Activated CD8-positive, alpha-beta memory T cell treated with anti-CD3 and anti-CD28 coated beads for 1 hour (primary cell): ENCODE measurements at places on chromosomes 6 and 20.

- DNase-seq: no peak
Measured at GRCh38 chr20:2756056-2756611, 44.3 kb downstream of the CPXM1 start.

DNA sequence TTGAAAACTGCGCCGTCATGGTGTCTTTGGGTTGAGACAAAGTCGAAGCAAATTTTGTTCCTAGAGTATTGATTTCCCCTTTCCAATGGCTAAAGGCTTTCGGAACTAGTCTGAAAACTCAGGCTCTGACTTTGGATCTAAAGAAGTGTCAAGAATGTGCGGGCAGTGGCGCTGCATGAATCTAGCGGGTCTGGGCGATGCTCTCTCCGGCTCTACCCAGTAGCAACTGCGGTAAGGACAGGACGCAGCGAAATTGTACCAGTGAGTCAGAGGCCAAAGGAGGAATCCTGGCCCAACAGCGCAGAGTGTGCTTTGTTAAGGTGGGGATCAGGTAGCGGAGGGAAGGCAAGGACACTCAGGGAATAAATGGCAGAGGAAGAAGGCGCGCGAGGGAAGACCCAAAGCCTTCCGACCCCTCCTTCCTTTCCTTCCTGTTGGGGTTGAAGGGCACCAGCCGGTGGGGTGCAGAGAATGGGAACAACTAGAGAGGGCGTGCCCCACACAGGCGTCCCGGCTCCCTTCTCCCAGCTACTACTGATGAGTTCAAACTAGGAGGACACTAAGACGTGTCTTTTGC lies 32.1 kb downstream of the HLA-F start:
- no peak for DNase-seq

- DNase-seq: no peak
Measured at GRCh38 chr20:2617099-2617714, 35.2 kb upstream of the NOP56 start.

GRCh38 chr6:143267760-143268159 lies 182.7 kb downstream of the ADAT2 start:
- DNase-seq: no peak

DNA sequence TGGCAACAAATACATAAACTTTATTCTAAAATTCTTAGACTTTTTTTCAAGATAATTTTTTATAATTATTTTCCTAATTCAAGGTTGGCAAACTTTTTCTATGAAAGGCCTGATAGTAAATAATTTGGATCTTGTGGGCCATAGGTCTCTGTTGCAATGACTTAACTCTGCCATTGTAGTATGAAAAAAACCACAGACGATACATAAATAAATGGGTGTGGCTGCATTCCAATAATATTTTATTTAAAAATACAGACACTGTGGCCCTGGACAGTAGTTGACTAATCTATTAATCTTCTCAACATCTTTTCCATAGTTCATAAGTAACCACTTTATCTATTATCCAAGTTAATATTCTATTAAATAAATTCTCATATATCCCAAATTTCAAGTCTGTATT lies 281.1 kb downstream of the SYNE1 start:
- DNase-seq: no peak

DNA sequence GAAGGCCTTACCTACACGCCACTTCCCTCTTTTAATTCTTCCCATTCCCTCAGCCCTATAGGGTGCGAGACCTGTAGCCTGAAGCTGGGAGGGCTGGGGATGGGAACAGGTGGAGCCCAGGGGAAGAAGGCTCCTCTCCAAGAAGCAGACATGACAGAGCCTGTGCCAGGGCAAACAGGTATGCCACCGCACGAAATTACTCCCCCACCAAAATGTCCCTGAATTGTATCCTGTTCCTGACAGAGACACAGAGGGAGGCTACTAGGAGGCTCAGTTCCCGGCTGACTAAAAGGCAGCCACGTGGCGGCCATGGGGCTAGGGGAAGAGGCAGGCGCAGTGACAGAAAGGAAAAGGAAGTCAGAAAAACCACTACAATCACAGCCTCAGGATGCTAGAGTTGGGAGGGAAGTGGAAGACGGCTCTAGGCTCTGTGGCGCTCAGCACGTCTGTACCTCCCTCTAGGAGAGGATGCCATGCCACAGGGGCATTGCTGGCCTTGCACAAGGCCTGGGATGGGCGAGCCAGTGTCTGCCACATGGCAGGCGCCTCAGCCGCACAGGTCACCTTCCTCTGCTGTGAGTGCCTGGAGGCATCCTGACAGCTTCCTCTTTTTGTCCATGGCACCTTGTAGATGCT lies 27.7 kb downstream of the TFEB start:
- no peak for DNase-seq

DNA sequence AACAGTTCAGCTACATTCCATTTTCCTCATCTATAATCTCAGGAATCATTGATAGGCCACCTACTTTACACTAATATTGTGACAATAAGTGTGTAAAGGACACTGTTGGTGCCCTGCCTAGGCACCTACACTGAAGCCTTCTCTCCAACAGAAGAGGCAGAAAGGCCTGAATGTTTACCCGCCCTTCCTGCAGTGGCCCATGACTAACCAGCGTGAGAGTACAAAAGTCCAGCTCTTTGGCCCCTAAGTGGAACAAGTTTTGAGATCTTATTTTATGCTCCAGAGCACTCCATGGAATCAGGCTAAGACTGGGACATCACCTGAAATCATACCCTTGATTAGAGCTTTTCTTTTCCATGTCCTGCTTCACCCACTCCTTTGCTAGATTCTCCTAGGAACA lies 359.7 kb downstream of the ARHGAP18 start:
- DNase-seq: no peak

DNA sequence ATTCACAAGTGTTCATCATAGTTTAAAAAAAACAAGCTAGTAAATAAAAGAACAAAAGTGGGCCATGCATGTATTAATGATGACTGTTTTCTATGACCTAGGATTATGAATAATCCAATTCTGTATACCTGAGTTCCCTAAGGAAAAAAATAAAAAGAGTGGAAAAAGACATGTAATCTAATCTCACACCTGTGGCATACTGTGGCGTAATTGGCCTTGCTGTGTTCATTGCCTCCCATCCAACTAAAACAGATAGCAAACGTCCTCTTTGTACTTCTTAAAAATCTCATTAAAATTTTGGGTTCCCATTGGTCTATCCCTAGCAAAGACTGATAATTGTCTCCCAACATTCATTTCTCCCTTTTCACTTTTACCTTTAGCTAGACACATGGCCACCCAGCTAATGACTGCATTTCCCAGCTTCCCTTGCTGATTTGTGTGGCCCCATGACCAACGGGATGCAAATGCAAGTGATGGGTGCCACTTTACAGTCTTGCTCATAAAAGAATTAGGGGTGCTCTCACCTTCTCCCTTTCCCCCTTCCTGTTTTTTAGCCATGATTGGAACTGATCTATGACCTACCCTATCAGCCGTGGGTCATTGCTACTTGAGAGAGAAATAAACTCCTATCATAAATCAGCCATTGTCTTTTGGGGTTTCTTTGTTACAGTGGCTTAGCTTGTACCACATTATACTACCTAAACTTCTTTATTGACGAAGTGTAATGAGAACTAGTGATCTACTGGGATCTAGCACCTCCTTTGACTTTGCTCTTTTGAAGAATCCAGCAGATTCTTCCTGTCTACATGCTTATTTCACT lies 32.0 kb upstream of the TBC1D22B start:
- DNase-seq: no peak

DNA sequence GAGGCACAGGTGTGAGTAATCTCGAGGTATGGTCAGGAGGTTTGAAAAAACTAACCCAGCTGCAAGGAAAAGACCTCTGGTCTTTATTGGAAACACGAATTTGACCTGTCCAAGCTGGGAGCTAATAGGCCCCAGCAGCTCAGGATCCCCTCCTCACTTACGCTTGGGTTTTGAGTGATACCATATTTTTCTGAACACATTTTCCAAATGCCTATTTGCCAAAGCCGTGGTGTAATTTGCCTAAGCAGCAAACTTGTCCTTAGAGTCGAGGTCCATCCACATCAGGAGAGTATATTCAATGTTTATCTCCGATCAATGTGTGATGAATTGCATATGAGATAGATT lies 128.0 kb downstream of the BCAS1 start:
- DNase-seq: no peak

DNA sequence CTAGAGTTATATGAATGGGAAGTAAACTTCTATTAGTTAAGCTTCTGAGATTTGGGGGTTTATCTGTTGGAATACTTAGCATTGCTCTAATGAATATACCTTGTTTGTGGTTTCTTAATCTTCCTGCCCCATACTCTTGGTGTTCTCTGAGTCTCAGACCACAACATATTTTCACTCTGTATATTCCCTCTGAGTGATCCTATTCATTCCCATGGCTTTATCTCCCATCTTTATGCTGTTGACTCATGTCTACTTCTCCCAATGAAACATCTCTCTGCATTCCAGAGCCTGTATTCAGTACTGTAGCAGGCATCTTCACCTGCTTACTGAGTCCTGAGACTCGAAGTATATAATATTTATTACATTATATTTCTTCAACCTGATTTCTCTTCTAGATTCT lies 283.7 kb upstream of the MAP3K7 start:
- DNase-seq: no peak

DNA sequence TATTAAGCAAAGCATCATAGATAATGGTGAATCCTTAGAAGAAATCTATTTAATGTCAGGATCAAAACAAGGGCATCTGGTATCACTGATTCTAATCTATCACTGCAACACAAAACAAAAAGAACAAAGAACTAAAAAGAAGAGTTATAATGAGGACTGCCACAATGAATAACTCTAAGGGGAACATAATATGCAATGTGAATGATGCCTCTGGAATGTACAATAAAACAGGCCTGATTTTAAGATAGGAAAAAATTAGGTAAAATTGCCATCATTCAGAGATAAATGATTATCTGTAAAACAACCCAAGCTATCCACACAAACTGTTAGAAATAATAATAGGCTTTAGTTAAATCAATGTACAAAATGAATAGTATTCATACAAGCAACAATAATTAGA lies 936.7 kb upstream of the CITED2 start:
- DNase-seq: no peak

DNA sequence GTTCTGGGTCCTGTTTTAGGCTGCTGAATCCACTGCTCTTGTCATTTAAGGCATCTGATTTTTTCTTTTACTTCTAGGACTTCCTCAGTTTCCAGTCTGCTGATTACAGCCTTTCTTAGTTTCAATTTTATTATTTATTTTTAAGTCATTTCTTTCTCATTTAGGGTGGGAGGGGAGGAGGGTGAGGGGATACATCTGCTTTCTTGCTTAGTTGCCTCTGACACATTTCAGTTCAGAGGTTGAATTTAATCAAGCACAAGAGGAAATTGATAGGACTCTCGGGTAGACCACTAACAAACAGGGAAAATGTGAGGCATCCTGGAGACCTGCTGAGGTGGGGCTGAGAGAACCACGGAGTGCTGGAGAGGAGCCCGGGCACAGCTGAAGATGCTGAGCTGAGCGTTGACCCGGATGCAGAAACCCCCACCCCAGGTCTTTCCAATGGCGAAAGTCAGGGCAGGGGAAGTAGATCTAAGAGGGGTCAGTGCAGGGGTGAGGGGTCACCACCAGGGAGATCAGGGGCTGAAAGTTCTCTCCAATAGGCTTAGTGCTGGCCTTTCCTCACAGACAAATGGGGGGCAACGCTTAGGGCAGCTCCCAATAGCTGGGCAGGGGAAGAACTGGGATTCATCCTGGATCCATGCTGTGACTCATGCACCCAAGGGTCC lies 7.6 kb upstream of the TREML2 start:
- DNase-seq: no peak

- DNase-seq: no peak
Measured at GRCh38 chr20:840858-841567, 7.5 kb downstream of the FAM110A start.

DNA sequence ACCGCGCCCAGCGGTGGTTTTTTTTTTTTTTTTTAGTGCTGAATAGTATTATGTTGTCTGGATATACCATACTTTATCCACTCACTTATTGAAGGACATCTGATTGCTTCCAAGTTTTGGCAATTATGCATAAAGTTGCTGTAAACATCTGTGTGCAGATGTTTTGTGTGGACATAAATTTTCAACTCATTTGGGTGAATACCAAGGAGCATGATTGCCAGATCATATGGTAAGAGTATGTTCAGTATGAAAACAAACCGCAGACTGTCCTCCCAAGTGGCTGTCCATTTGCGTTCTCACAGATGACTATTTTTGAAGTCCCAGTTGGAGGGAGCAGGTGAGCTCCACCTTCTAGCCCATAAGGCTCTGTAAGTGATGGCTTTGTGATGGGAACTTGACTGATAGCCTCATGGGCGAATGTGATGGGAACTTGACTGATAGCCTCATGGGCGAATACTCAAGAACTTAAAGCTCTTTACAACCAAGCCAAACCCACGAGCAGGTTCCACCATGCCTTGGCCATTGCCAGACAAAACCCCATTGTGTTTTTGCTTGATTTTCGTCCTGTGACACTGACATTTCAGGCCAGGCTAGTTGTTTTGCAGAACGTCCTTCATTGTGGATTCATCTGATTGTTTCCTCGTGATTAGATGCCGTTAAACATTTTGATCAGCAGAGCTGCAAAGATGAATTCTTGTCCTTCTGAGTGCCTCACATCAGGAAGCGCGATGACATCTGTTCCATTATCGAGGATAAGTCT lies 51.0 kb downstream of the ZBTB2 start:
- no peak for DNase-seq

DNA sequence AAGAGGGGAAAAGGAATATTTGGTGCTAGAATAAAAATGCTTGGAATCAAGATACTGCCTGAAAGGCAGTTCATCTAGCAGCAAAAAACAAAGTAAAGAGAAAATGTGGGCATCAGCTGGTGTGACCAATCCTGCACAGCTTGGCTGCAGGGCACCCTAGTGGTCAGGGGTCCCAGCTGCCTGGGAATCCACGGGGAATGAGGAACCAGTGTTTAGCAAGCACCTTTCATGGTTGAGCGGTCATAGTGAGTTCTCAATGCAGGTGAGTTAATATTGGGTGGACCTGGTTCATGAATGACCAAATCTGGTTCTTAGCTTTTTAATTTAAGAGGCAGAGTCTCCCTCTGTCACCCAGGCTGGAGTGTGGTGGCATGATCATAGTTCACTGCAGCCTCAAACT lies 53.3 kb downstream of the CAP2 start:
- DNase-seq: no peak

- DNase-seq: no peak
Measured at GRCh38 chr6:3297909-3298308, 39.2 kb downstream of the PSMG4 start.

- no peak for DNase-seq
Measured at GRCh38 chr20:33658929-33659328, 3.2 kb upstream of the C20orf144 start.

- no peak for DNase-seq
Measured at GRCh38 chr6:37251211-37251780, 6.3 kb upstream of the TBC1D22B start.

DNA sequence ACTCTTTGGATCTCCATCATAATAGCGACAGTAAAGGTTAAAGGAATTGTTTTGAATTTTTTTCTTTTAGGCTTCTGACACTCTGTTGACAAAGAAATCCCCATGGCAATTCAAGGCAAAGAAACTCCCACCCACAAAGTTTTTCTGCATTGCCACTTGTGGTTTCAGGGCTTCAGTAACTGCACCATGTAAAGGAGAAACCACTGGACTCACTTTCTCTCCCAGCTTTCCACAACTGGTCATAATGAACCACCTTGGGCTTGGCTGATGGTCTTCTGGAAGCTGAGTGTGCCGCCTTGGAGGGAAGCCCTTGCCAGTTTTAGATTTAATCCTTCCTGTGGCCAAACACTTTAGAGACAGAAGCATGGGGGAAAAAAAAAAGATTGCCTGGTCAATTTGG lies 163.1 kb downstream of the ISM1 start:
- no peak for DNase-seq
